IMR-90 (cell line): ENCODE measurements at places on chromosomes 11 and 22.

DNA sequence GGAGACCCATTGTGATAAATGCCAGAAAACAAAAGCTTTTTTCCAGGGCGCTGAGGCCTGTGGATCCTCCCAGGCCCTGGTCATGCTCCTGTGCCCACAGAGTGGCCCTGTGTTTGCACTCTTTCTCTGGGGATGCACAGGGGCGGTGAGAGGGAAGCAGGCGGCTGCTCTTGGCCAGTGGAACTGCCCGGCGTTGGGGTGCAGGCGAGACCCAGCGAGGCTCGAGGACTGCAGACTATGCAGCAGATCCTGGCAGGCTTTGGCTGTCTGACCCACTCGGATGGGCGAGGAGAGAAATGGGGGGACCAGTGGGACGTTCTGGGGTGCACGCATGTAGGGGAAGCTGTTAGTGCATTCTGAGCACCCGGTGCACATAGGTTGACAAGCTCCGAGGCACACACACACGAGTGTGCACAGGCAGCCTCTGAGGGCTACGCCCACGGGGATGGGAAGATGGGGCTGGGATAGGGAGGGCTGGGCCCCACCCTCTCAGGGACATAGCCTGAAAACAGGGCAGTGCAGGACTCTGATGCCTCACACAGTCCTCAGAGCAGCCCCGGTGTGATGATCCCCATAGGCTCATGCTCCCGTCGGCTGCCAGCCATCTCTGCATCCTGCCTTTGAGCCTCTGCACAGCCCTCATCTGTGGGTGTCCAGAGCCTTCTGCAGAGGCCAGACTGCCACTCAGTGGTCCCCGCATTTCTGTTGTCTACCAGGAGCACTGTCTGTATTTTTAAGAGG lies 1233.5 kb downstream of the BRD1 start:
- DNase-seq: no peak

DNA sequence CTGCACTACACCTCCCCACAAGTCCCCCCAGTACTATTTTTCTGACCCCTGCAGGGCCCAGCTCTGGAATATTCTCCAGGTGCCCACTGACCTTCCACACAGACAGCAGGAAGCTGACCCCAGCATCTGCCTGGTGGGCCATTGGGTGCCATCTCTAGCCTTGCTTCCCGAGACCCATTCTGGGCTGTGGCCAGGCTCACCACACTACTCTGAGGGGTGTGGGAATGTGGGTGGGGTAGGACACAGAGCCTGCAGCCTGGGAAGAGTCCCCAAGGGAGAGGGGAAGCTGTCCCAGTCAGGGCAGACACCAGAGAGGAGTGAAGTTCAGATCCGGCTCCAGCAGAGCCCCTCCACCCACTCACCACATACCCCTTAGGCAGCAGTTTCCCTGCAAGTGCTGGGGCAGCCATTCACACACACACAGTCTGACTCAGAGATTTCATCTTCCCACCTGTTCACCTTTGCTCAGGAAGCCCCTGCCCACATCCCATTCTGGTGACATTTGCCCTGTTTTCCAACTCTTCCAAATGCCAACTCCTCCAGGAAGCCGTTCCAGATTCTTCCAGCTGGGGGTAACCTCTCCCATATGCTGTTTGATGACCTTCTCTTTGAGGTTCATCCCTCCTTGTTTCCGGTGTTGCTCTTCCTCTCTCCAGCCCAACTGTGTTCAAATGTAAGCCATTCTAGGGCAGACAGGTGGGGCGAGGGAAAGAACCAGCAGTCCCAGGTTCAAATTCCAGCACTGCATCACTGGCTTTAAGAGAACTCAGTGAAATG lies 1.9 kb downstream of the SLCO2B1 start:
- no peak for DNase-seq

DNA sequence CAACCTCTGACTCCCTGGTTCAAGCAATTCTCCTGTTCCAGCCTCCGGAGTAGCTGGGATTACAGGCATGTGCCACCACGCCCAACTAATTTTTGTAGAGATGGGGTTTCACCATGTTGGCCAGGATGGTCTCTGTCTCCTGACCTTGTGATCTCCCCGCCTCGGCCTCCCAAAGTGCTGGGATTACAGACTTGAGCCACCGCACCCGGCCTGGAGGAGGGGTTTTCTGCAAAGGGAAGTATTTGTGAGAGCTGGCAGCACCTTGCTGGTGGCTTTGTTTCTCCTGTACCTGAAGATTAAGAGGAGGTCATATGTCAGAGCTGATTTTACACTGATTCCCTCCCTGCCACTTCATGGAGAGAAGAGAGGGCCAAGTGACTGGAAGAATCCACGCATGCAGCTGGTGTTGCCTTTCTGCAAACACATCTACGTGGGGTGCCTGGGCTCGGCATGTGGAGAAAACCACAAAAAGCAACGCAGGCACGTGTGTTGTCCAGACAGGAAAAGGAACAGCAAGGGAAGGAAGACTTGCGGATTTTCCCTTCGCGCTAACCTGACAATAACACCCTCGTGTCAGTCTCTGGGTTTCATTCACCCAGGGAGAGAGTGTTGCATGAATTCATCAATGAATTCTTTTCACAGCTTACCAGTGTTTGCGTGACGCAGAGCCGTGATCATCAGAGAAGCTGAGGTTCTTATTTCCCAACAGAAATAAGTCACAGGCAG lies 61.9 kb downstream of the TSPAN18 start:
- peak; percentile 49 for DNase-seq

- no peak for DNase-seq
Measured at GRCh38 chr11:98965775-98966174, 55.0 kb upstream of the CNTN5 start.

- peak; percentile 10 for DNase-seq
Measured at GRCh38 chr11:57358543-57358961, 20.4 kb downstream of the P2RX3 start.

GRCh38 chr22:35219012-35219411 lies 38.3 kb upstream of the HMGXB4 start:
- peak; percentile 69 for DNase-seq

DNA sequence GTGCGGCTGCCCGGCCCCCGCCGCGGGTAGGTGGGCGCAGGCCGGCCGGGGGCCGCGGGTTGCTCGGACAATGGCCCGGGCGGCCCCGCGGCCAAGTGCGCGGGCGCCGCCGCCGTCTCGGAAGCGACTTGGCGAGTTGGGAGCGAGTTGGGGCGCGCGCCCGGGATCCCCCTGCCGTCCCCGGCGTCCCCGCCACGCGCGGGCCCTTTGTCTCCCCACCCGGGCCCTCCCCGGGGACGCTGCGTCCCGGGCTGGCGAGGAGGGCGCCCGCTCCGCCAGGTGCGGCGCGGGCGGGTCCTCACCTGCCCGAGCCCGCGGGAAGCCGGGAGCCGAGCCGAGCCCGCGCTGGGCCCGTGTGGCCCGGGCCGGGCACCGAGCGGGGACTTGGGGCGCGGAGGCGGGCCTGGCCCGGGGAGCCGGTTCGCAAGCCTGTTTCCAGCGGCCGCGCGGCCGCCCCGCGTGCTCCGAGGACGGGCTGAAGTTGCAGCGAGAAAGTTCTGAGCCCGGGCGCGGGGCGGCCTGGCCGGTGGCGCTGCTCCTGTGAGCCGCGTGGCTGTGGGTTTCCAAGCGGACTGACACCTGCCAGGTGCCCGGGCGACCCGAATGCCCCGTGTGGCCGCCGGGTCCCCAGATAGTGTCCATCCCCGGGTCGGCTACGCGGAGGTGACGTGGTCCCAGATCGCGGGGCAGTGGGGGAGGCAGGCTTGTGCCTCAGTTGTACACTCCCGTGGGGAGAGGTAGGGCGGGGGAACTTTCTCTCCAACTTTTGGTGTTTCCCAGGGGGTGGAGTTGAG lies 586 bp downstream of the LRP5 start:
- DNase-seq: no peak

GRCh38 chr11:65919573-65920371 lies 546 bp downstream of the DRAP1 start:
- no peak for DNase-seq

GRCh38 chr22:30582051-30582450 lies 7.6 kb upstream of the GAL3ST1 start:
- no peak for DNase-seq

GRCh38 chr22:49800408-49801238 lies 27.1 kb downstream of the BRD1 start:
- DNase-seq: no peak

DNA sequence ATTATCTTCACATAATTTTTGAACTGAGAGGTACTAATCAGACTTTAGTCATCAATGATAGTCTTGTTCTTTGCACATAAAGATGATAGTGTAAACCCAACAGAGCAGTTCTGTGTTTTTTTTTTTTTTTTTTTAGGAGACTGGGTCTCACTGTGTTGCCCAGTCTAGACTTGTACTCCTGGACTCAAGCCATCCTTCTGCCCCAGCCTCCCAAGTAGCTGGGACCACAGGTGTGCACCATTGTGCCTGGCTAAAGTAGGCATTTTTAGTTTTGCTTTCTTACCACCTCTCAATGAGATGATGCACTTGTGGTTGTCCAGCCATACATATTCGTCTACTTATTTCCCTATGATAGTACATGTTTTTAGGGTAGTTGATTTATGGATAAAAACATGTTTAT lies 50.6 kb downstream of the MTMR3 start:
- DNase-seq: no peak
